Stimulated activated CD8-positive, alpha-beta memory T cell treated with anti-CD3 and anti-CD28 coated beads, Interleukin-7, amount 100 ng/mL, for 1 hour (primary cell): ENCODE measurements at places on chromosomes 5 and 9.

GRCh38 chr5:41368158-41368557 lies 142.2 kb downstream of the PLCXD3 start:
- DNase-seq, result no peak

DNA sequence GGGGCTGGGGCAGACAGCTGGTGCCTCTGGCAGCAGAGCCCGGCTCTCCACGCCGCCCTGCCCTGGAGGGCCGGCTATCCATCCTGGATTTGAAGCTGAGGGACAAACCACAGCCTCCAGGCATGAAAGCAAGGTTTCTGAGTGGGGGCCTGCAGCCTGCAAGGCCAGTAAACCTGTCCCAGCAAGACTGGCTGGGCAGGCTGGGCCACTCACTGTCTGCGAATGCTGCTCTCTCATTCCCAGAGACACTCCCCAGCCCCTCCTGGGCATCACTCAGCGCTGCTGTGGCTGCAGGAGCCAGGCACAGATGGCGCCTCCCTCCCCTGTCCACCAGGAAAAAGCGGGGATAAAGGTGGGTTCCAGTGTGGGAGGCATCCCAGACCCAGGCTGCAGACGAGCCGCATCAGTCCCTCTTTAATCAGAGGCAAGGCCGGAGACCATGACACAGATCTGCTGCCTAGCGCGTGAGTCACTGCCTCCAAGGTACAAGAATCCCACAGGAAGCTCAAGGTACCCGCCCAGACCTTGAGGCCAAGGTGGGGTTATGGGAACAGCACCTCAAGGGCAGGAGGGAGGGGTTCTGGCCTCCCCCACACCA lies 118.0 kb downstream of the VAV2 start:
- no peak for DNase-seq

DNA sequence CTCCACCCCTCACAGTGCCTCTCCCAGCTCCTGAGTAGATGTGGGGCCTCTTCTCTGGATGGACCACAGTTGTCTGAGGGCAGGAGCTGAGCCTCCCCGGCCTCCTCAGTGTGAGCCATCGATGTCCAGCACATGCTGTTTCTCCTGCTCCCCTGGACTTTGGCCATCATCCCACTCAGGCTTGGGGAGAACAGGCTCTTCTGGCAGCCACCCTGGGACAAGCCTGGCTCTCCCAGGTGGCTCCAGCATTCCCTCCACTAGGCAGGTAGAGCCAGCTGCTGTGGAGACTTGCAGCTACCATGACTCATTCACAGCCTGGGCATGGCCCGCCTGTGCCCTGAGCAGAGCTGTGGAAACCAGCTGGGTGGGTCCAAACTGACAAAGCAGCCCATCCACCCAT lies 77.0 kb downstream of the CSNK1A1 start:
- no peak for DNase-seq

GRCh38 chr5:76514292-76514691 lies 108.9 kb downstream of the F2RL2 start:
- no peak for DNase-seq

DNA sequence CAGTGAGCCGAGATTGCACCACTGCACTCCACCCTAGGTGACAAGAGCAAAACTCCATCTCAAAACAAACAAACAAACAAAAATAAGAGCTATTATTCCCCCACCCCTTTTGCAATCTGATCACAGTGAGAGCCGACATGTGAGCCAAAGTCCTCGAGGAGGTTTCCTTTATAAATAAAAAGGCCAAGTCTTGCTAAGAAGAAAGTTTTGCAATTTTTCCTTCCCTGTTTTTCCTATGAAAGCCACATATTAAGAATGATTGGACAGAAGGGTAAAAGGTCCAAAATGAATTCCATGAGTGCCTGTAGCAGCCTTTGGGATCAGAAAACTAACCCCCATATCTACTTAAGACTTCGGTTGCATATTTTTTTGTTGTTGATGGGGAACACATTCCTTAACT lies 179.7 kb downstream of the TSSK1B start:
- DNase-seq, result no peak

DNA sequence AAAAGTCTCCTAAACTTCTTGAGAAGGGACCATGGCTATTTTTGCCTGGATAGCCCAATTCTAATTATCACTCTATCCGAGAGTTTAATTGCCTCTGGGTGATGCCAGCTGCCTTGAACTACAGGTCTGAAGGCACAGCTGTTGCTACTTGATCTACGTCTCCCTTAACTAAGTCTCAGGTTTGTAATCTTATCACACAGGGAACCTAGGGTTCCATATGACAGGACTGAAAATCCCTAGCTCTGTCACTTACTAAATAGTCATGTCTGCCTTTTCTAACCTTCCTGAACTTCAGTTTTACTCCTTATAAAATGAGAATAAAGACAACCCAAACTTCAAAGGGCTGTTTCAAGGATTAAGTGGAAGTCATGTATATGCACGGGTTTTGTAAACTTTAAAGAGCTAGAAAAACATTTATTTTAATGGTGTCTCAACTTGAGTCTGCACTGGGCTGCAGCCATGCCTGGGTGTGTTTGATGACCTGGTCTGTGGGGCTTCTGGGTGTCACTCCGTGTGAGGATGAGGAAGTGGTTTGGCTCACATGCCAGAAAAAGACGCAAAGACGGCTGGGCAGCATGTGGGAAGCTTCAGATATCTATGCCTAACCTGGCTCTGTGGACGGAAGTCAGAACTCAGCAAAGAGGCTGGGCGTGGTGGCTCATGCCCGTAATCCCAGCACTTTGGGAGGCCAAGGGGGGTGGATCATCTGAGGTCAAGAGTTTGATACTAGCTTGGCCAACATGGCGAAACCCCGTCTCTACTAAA lies 129.3 kb upstream of the SLC44A1 start:
- no peak for DNase-seq

GRCh38 chr9:94799578-94800264 lies 73.2 kb downstream of the AOPEP start:
- no peak for DNase-seq

DNA sequence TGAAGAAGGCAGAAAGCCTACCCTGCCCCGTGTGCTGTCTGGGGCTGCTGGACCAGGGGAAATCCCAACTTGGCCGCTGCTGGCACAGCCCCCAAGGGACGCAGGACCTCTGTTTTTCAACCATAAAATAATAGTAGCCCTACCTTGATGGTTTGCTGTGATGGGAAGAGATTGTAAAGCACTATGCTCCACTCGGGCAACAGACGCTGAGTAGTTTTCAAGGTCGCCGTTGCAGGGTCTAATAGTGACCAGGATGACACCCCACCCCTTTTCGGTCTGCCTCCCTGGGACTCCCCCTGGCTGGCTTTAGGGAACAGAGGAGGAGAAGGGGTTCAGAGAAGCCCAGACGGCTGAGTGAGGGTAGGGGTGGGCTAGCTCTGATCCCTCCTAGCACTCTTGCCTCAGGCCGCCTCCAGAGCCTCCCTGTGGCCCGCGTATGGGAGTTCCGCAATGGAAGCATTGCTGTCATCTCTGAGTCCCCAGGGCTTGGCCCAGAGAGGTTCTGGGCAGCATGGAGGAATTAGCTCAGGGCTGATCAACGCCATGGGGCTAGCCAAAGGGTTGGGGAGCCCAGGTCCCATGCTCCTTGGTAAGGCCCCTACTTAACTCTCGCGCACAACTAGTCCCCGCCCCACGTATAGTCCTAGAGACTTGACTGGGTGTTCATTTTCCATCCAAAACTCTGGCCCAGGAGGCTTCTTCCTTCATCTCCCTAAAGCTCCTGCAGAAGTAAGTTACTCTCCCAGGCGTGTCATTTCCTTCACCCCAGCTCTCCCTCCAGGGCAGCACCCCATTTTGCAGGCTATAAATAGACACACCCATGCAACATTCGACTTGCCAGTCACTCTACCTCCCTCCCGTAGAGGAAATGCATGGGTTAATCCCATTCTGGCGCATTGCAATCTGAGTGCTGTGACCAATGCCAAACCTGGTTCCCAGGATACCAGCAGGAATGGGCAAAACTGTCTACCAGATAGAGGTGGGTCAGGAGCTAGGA lies 1.1 kb upstream of the IRF1 start:
- no peak for DNase-seq

DNA sequence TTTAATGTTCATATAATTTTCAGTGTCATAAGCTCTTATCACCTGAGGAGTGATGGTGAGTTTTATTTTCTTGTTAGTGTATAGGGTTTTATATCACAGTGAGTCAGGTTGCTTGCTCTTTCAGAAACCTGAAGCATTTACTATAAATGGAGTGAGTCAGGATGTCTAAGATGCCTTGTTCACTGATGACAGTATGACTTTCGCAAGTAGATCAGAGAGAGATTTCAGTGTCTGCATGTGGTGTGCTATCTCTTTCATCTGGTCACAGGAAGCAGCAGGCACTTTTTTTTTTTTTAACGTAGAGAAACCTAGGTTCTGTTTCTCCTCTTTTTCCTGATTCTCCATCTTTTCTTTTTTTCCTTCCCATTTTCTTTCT lies 237.1 kb downstream of the DMRTA1 start:
- DNase-seq, result no peak

DNA sequence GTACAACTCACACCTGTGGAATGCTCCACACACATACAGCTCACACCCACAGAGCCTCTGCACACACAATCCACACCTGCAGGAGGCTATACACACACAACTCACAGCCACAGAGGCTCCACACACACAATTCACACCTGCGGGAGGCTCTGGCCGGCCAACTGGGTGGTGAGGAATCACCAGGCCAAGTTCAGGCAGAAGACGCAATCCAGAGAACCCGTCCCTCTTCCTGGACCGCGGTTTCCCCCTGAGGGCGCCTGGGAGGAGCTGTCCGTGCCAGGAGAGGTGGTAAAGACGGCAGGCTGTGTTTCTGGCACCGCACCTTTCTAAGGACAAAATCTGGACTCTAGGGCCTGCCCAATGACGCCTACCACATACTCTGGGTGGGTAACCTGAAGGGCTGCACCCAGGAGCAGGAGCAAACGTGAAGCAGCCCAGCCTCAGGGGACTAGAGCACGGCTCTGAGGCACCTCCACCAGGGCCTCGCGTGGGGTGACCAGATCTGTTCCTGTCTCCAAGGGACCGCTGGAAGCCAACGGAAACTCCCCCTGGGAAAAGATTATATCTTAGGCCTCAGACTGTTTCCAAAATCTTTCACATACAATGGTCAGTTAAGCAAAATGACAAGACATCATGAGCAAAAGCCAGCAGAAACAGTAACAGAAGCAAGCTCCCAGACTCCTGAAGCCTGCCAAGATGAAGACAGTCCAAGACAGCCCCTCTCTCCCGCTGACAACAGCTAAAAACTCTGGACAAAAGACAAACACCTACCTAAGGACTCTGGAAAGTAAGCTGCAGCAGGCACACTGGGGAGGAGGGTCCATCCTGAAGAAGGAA lies 16.9 kb downstream of the CAMSAP1 start:
- no peak for DNase-seq

- DNase-seq, result no peak
These were observed 9.5 kb downstream of the NPM1 start for GRCh38 chr5:171397190-171397589.

DNA sequence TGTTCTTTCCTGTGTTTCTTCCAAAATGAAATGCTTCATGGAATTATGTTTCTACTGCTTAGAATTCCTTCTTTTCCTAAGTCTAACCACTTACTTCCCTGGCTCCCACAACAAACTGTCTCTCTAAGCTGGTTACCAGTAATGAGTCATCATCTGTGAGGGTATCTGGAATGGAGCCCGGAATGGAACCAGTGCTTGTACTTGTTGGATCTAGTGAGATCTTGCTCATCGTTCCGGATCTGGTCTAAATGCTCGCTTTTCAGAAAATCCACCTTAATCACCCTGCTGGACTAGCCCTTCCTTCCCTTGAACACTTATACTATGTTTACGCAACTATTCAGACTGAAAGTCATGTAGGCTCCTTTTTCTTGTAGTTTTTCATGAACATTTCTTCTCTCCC lies 184.8 kb downstream of the PBX3 start:
- DNase-seq, result no peak

DNA sequence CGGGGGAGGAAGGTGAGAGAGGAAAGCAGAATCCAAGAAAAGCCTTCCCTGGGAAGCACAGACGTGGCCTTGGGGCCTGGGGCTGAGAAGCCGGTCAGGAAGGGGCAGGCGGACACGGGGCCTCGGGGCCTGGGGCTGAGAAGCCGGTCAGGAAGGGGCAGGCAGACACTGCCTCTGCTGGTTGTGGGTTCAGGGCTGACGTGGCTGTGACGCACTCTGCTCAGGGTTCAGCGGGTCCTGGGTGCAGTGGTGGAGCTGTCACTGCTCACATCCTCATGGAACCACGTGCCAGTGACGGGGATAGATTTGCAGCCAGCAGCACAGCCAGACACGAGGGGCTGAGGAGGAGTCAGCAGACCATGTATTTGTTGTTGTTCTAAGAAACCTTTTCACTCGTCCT lies 12.8 kb downstream of the PAEP start:
- DNase-seq, result no peak

DNA sequence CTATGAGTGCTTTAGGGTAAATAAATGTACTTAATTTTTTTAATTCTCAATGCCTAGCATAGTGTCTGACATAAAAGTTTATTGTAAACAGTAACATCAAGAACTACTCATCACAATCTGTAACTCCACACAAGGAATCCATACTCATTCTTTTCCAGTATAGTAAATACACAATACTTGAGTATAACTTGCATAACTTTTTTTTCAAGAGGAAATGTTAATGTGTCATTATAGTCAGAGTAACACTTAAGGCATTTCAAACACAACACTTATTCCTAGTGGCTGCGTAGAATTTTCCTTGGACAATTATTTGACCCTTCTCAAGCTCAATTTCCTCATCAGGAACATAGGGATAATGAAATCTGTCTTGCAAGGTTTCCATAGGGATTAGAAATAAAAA lies 584.3 kb downstream of the CAAP1 start:
- DNase-seq, result no peak

GRCh38 chr9:94861589-94862272 lies 135.2 kb downstream of the AOPEP start:
- DNase-seq, result no peak

GRCh38 chr9:116336133-116336862 lies 182.7 kb downstream of the PAPPA start:
- DNase-seq, result no peak

DNA sequence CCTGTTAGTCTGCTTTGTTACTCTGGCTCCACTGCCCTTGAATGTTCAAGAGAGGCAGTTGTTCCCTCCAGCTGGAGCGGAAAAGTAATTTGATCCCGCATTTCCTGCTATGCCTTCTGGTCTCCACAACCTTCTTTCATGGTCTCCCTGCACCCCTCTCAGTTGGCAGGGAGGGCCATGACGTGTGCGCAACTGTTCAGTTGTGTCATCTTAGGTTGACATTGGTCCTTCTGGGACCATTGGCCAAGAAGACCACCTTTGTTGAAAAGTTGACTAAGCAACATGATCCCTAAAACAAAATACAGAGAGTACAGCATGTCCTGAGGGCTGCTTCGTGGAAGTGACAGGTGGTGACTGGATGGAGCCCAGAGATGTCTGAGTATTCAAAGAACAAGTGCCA lies 192.5 kb upstream of the TUT7 start:
- DNase-seq, result no peak

DNA sequence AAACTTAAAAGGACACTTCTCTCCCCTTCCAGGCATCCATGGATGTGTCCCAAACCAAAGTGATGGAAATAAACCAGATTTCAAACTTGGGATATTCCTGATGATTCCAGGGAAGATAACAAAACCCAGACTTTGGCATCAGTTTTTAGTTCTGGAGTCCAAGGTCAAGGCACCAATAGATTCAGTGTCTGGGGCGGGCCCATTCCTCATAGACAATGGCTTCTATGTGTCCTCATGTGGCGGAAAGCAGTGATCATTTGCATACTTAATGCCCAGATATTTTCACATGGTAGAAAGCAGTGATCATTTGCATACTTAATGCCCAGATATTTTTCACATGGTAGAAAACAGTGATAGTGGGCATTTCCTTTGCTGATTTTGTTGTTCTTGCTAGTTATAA lies 151.4 kb upstream of the DAP start:
- no peak for DNase-seq
